ENCODE measurements at places on chromosomes 5 and 9.

DNA sequence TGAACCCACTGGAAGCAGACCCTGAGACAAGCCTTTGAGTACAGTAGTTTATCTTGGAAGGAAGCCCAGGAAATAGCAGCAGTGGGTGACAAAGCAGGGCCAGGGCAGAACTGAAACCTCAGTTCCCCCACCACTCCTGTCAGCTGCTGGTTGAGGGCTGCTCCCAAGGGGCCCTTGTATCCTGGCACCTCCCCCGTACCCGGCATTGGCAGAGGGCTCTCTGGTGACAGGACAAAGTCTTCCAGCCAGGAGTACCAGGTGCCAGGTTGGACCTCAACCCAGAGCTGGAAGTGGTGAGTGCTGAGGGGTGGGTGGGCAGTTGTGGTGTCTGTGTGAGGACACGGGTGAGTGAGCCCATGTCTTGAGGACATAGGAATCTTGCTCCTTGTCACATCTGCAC is 123.3 kb downstream of the PHF2 start:
- DNase-seq, result no peak

GRCh38 chr5:127060470-127060985 is 12.8 kb downstream of the C5orf63 start:
- DNase-seq, result no peak

GRCh38 chr5:148378670-148379069 is 5.1 kb upstream of the FBXO38 start:
- no peak for DNase-seq

- DNase-seq, result no peak
Observed at GRCh38 chr9:127187231-127187956, 65.0 kb upstream of the ANGPTL2 start.

DNA sequence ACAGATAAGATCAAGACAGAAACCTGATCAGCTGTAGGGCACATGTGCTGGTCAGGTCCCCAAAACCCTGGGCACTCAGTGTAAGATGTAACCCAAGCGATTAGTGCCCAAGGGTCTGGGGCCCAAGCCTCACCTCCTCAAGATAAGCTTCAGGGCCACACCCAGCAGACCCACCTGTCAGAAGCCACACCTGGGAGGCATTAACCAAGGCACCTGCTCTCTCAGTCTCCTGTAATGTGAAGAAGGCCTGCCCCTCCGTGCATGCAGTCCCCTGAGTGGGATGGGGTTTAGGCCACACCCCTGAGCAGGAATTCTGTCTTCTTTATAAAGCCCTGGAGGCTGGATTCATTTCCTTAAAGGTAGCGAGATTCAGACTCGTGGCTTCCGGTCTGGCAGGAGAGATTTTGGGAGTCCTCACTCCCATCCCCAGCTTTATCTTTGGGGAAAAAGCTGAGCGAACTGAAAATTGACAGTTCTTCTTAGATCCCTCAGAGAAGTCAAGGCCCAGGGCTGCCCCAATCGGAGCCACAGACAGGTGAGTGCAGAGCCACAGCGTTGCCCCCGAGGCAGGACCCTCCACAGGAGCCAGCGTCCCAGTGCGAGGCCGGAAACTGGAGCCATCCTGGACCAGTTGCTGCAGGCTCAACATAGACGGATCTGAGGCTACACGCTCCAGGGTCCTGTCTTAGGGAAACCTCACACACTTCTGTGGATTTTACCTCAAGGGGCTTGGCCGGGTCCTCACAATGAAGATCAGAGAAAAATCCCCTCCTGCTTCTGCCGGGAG is 357.6 kb upstream of the IRX4 start:
- no peak for DNase-seq

DNA sequence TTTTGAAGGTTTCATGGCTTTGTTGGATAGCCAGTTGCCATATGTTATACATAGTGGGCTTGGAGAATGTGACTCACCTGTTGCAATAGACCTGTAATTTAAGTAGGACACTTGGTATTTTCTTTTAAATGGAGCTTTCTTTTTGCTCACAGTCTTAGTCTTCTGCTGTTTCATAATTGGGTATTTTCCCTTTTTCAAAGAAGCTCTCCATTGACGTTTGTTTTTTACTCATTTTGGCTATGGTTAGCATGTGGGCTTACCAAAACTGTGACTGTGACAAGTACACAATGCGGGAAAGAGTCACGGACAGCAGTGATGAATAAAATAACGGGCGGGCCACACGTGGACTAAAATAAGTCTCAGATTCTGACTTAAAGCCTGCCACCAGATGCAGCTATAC is 23.2 kb upstream of the RNF20 start:
- no peak for DNase-seq

- no peak for DNase-seq
Observed at GRCh38 chr5:91052977-91053740, 330.0 kb downstream of the ARRDC3 start.

DNA sequence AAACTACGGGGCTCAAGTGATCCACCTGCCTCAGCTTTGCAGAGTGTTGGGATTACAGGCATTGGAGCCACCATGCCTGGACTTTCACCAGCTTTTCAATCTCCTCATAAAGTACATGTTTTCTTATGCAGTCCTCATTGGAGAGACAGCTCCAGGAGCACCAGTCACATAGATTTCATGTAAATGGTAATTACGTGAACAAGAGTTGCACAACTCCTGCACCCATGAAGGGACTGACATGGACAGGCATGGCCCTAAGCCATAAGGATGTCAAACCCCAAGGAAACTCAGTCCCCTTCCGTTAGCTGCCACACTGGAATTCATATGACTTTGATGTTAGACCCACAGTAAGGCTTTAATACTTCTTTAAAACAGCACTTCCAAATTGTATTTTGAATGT is 7.6 kb upstream of the ADGRV1 start:
- DNase-seq, result no peak
